ENCODE measurements at places on chromosomes 6 and 20. TPM values are rescaled to one million over a fixed set of nuclear protein-coding genes. Genes with fewer than 3 reads are reported as not detected.

DNA sequence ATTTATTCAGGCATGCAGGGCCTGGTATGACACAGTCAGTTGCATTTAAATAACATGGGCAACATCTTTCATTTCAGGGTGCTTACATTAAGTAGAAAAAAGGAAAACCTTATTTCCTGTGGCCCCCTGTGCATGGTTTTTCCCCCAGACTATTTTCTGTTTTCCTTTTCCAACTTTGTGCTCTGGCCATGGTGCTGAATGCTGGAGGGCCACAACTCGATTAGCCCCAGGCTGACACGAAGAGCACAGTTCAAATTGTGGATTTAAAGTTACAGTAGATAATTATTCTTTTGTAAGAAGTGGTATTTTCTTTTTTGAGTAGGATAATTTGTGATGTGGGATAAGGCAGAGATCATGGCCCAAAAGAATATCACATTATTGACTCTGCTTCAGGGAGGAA, 332.0 kb downstream of the HAO1 start:
- DNase-seq = no peak

DNA sequence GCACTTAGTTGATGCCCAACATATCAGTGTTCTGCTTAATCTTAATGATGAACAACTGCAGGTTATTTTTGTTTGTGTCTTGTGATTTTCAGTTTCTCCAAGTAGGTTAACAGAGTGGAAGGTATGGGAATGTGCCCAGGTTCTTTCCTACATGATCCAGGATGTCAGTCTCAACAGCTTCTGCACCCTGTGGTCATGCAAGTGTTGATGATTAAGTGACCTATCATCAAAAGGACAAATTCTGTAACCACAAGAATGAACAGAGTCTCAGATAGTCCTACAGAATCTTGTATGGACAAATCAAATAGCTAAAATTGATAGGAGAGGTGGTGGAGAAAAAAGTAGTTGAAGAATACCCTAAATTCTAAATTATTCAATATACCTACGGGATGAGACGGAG, 26.1 kb downstream of the MAN1A1 start:
- peak; percentile 38 for DNase-seq

The CPXM1 gene
- total RNA-seq = not detected

GRCh38 chr6:111724505-111724904, 118.8 kb upstream of the TRAF3IP2 start:
- no peak for DNase-seq

The MLIP gene
- not detected for total RNA-seq

The DYNLT2 gene
- 0.85 TPM for total RNA-seq

The MBOAT1 gene
- total RNA-seq = 11.2 TPM

The GRM4 gene
- total RNA-seq = 0.07 TPM

DNA sequence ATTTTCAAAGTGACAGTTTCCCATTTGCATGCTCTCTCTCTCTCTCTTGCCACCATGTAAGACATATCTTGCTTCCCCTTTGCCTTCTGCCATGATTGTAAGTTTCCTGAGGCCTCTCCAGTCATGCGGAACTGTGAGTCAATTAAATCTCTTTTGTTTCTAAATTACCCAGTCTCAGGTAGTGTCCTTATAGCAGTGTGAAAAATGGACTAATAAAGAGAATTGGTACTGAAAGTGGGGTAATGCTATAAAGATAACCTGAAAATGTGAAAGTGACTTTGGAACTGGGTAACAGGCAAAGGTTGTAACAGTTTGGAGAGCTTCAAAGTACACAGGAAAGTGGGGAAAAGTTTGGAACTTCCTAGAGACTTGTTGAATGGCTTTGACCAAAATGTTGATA, 389.8 kb downstream of the GRIK2 start:
- DNase-seq = no peak

DNA sequence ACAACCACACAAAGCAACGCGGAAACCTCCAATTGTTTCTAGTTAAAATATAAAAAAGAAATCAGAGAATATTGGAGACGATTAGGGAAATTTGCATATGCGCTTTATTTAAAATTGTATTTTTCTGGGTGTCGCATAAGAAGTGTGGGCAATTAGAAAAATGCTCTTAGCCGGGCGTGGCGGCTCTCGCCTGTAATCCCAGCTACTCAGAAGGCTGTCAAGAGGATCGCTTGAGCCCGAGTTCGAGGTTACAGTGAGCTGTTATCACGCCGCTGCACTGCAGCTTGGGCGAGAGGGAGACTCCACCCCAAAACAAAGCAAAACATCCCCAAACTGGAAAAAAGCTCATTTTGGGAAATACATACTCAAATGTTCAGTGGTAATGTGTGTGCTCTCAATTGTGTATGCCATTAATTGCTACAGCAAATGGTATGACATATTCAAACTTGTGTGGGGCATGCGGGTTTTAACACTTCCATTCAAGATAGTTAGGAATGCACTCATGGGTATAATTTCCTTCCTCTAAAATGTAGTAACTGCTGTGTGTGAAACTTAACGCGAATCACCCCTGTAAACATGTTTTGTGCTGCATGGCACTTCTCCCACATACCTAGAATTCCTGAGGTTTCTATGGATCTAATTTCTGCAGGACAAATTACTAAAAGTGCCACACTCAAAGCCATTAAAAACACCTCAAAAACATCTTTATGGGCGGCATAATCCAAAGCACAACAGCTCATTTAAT, 54.7 kb upstream of the HFE start:
- peak; percentile 76 for DNase-seq

The RSPH4A gene
- 0.14 TPM for total RNA-seq

Data from foreskin keratinocyte (primary cell).